Tibial nerve (tissue), 4 donors: ENCODE measurements at places on chromosomes 2 and 18.

DNA sequence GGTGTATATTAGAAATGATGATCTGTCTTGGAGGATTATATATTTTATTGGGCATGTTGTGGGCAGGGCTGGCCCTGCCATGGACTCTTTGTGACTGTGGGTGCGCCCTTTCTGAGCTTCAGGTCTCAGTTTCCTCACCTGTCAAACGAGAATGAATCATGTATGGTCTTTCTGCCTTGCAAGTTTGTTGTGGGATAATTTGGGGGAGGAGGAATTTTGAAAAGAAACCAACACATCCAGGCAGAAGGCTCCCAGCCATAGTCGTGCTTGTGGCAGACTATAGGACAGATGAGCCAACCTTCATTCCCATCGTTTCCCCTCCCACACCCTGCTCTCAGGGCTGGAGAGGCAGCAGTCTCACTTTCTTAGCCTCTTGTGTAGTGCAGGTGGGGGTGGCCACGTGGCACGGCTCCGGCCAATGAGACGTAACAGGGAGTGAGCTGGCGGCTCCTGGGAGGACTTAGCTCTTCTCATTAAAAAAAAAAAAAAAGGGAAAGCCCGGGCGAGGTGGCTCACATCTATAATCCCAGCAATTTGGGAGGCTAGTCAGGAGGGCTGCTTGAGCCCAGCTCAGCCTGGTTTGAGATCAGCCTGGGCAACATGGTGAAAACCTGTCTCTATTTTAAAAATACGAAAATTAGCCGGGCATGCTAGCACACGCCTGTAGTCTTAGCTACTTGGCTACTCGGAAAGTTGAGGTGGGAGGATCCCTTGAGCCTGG is 63.1 kb downstream of the RHOB start:
- H3K4me3 ChIP-seq = no peak overlapping the region
- H3K4me1 ChIP-seq = peaks cover 23% of the 10 kb centered on the region
- H3K27ac ChIP-seq = no peak overlapping the region

DNA sequence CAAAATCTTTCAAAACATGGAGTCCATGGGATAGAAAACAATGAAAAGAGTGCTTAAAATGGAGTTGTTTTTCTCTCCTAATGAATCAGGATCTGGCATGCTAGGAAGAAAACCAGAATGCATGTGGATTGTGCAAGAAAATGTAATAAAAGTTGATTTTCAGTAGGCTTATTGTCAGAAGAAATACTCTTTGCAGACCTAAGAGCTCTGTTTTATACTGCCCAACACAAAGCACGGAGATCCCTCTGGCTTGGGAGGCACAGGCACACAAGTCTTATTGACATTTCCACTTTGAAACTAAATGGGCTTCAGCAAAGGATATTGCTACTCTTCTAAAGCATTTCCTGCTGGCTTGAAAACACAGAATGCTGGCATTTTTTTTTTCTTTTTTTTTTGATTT is 15.5 kb upstream of the DAPL1 start:
- H3K36me3 ChIP-seq = no peaks in the 10 kb centered on the region
- H3K4me3 ChIP-seq = no peak overlapping the region
- no peaks in the 10 kb centered on the region for H3K27me3 ChIP-seq
- no peaks in the 10 kb centered on the region for H3K4me1 ChIP-seq
- DNase-seq = no peak

DNA sequence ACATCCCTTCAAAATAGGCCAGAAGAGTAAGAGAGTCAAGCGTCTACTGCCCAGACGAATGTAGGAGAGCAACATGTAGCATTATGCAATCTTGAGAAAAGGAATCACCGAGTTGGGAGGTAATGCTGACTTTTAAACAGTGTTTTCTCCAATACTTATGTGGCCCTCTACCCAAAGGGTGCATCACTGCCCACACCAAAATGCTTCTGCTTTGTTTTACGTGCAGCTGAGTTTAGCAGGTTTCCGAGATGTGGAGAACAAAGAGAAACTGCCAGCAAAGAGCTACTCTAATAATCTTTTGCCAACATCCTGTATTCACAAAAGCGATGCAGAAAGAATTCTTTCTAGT is 63.4 kb upstream of the ZEB2 start:
- H3K4me1 ChIP-seq = peaks cover 6% of the 10 kb centered on the region
- no peak for DNase-seq
- H3K4me3 ChIP-seq = no peak overlapping the region

- no peak overlapping the region for H3K4me3 ChIP-seq
- no peak for DNase-seq
- no peaks in the 10 kb centered on the region for H3K4me1 ChIP-seq
- no peaks in the 10 kb centered on the region for H3K36me3 ChIP-seq
- no peaks in the 10 kb centered on the region for H3K27me3 ChIP-seq
Measured at GRCh38 chr2:146465460-146465859, 1379.4 kb upstream of the ACVR2A start.

DNA sequence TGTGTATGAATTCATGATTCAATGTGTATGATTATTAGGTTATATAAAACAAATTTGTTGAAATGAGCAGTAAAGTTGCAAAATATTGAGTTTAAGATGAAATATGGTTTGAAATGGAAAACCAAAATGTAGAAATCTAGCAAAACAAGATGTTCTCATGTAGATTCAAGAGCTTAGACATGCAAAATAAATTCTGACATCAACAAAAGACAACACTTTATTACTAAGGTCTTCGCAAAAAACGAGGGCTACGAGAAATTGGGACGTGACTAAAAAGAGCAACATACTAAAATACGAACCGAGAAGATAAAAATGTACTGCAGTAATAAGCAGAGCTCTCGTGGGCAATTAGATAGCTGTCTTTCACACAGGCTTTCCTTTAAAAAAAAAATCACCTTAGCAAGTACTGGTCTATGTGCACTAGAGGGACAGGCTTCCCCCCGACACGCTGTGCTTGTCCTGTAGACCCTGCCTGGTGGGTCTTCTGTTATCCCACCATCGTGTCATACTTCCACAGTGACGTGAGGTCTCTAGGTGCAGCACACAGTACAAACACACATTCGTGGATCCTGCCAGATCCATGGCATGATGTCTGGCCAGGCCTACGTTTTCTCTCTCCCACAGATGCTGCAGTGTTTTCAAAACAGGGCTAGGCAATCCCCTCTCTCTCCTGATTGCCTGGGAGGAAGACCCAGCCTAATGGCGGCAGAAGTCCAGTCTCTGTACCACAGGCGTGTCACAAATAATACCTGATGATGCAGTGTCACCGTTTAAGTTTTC is 240.8 kb downstream of the TCF4 start:
- H3K4me1 ChIP-seq = no peaks in the 10 kb centered on the region
- no peak overlapping the region for H3K27ac ChIP-seq
- H3K4me3 ChIP-seq = no peak overlapping the region
- no peak for DNase-seq
